ENCODE measurements at places on chromosomes 2 and 18. TPM values are rescaled to one million over a fixed set of nuclear protein-coding genes. Genes with fewer than 3 reads are reported as not detected.

DNA sequence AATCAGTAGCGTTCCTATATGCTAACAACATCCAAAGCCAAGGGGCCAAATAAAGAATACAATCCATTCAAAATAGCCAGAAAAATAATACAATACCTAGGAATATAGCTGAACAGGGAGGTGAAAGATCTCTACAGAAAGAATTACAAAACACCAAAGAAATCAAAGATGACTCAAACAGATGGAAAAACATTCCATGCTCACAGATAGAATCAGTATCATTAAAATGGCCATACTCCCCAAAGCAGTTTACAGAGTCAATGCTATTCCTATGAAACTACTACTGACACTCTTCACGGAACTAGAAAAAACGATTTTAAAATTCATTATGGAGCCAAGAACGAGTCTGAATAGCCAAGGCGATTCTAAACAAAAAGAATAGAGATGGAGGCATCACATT, 57.4 kb downstream of the CCBE1 start:
- DNase-seq: no peak

DNA sequence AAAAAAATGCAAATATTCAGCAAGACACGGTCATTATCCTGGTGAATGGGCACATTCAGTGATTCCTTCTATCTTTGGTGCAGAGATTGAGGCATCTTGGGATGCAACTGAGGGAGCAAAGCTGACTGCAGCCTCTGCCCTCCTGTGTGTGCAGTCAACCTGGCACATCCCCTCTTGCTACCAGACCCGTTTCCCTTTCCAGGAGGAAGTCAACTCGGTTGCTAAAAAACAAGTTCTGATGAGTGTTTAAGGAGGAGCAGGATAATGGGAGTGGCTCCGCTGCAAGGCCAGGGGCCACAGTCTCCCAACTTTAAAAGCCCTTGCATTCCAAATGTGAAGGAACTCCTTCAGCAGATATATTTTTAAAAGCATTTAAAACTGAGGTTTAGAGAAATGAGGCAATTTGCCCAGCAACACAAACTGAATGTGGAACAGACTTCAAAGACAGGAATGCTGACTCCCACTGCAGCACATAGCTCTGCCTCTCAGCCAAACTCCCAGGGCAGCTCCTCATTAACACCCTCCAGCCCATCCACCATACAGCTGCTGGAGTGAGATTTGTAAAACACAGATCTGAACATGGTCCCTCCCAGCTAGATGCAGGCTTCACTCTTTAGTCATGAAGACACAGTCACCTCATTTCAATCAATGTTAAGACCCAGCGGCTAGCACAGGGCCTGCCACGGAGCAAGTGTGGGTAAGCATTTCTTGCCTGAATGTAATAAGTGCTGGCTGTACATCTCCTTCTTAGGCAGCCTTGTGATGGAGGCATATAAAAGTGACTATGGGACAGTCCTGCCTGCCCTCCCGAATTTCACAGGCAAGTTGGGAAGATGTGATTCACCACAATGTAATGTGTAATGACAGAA, 54.3 kb downstream of the VSNL1 start:
- no peak for DNase-seq

DNA sequence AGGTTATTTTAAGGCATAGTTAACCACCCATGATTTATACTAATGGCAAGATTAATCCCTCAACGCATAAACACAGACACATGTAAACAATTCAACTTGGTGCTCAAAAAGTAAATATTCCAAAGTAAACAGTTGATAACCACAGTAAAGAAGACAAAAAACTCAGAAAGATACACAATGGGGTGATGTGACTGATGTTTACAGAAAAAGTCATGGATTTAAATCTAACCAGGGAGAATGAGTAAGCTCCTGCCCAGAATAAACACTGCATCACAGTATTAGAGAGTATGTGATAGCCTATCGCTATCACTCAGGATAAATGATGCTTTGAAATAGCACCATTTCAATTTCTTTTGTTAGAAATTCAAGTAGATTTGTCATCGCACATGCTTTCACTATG, 49.3 kb downstream of the HIBCH start:
- no peak for DNase-seq

- peak; percentile 24 for DNase-seq
Measured at GRCh38 chr2:38274286-38275276, 102.5 kb downstream of the ATL2 start.

DNA sequence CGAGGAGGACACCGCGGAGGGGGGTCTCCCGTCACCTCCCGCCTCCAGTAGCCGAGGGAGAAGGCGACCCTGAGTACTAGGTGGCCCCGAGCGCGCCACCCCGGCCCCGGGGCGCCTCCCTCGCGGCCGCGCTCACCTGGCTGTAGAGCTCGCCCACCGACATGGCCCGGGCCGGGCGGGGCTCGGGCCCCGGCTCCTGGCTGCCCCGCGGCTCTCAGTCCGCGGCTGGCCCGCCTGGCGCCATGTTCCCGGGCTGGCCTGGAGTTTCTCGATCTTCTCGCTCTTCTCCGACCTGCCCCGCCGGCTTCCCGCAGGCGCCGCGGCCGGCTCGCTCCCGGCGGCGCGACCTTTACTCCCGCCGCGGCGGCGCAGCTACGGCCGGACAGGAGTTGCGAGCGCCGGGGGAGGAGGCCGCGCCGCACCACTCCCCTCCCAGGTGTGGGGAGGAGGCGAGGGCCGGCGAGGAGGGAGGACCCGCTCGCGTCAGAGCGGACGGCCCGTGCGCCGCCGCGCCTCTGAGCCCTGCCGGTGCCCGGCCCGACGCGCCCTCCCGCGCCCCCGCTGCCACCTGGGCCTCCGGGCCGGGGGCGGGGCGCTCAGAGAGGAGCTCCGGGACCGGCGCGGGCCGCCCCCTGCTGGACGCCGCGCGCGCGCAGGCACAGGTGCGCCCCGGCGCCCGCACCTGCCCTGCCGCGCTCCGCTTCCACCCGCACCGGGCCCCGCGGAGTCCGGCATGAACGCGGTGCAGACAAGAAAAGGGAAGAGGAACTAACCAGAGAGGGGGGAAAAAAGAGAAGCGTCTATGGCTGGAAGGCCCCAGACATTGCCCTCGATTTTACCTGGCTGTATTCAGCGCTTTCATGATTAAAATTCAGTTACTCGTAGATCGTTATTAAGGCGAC, at the start of gene MYO5B:
Gene MYO5B (minus strand): TSS at position 517 of the 902 bp plus-strand sequence. CDS start 354 bp downstream, at position 163.
- peak; percentile 43 for DNase-seq

DNA sequence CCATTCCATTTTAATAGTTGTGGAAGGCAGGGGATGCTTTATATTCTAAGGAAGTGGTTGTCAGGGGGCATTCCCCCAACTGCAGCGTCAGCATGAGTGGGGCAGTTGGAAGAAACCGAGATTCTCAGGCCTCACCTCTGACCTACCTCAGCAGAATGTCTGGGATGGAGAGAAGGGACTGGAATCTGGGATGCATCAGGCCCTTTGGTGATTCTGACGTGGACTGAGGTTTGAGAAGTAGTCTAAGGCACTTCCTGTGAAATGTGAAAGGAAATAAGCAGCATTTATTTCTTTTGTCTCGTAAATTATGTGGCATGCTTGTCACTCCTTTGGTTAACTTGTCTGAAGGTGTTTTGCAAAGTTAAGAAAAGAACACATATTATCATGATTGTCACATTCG, 540.7 kb upstream of the NETO1 start:
- DNase-seq: no peak

DNA sequence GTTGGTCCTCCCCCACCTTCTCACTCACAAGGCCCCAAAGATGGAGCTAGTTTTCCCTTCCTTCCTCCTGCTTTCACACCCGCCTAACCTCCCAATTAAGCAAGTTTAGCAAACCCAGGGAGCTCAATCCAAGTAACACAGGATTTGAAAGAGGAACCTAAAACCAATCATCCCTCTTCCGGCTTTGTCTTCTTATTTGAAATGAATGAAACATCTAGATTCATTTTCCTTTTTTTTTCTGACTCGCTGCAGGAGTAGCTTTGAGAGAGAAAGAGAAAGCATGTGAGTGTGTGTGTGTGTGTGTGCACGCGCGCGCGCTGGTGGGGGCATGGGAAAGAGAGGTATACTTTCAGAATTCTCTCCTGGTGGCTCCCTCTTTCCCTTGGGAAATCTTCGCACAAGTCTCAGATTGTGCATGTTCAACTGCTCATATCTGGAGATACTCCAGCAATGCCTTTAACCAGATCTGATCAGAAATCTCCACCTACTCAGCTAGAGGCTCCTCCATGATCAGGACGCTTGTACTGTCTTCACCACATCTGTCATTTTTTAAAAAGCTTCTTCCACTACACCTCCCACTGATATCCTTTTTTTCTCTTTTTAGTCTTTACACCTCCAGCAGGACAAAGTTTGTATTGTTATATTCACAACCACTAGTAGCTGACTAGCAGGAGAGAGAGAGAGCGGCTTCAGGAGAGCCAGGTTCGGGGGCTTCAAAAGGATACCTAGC, 1.7 kb downstream of the SLC8A1 start:
- DNase-seq: peak; percentile 28

Gene METAP1D
- 10.3 TPM for polyA plus RNA-seq

Gene GPR39
- polyA plus RNA-seq: not detected

Gene ACTG2
- 66.9 TPM for polyA plus RNA-seq

Gene UGT1A4
- polyA plus RNA-seq: not detected

Gene SLC16A14
- 4.3 TPM for polyA plus RNA-seq

Gene ABCG5
- 0.08 TPM for polyA plus RNA-seq

Gene RND3
- polyA plus RNA-seq: 37.7 TPM

Gene FOXI3
- not detected for polyA plus RNA-seq

Gene XDH
- under 0.01 TPM for polyA plus RNA-seq
